Hepatic stellate cell (primary cell): ENCODE measurements at places on chromosomes 11 and 22.

DNA sequence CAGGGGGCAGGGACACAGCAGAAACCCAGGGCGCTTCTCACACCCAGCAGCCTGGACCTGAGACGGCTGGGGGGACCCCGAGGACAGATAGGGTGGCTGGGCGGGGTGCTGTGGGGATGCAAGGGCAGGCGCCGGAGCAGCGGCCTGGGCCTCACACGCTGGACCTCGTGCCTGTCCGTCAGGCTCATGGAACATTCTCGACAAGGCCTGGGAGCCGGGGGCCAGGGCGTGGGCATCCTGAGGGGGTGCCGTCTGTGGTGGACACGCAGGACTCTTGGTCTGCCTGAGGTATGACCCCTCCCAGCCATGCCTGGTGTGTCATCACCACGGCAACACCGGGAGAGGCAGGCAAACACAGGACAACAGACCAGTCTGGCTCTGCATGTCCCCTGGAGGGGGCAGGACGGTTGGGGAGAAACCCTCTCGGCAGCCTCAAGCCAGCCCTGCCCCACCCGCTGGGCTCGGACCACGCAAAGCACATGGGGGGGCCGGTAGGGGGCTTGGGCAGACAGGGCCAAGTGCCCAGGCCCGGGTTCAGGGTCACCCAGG is 21.4 kb downstream of the MRPL23 start:
- DNase-seq = no peak

DNA sequence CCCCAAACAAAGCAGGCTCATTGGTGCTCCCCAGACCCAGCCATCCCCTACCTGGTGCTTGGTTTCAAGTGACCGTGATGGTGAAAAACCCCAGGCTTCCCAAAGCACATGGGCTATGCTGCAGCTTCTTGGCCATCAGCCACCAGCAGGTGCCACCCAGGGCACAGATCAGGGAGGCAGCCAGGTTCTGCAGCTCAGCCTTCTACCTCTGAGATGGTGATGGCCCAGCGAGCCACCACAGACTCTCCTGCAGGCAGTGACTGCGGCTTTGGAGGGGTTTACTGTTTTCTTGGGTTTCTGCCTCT is 70.0 kb upstream of the ALX4 start:
- no peak for DNase-seq

DNA sequence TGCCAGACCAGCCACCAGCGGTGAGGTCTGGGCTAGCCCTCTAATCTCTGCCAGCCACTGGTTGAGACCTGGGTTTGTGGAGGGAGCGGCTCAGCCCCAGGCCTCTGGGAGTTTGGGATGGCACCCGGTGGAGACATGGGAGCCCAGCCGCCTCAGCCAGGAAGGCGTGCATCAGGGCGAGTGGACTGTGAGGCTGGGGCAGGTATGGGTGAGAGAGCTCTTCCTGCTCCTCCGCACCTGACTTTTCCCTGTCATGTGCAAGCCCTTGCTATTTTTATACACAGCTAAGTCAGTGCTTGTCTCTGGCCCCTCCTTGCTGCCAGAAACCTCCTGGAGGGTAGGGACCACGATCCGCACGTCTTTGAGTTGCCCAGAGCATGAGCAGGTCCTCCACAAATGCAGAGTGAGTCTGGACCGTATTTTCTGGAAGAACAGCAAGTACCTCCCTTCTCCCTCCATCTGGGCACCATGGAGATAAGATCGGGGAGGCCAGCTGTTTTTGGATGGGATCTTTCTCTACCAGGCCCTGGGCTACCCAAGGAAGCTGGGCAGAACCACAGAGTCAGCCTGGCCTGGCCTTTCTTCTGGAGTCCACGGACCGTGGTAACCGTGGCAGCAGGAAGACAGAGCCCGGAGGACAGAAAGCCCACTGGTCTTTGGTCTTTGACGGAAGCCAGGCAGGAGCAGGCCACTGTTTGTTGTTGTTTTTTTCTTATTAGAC is 53.3 kb downstream of the IGLL1 start:
- DNase-seq = no peak

DNA sequence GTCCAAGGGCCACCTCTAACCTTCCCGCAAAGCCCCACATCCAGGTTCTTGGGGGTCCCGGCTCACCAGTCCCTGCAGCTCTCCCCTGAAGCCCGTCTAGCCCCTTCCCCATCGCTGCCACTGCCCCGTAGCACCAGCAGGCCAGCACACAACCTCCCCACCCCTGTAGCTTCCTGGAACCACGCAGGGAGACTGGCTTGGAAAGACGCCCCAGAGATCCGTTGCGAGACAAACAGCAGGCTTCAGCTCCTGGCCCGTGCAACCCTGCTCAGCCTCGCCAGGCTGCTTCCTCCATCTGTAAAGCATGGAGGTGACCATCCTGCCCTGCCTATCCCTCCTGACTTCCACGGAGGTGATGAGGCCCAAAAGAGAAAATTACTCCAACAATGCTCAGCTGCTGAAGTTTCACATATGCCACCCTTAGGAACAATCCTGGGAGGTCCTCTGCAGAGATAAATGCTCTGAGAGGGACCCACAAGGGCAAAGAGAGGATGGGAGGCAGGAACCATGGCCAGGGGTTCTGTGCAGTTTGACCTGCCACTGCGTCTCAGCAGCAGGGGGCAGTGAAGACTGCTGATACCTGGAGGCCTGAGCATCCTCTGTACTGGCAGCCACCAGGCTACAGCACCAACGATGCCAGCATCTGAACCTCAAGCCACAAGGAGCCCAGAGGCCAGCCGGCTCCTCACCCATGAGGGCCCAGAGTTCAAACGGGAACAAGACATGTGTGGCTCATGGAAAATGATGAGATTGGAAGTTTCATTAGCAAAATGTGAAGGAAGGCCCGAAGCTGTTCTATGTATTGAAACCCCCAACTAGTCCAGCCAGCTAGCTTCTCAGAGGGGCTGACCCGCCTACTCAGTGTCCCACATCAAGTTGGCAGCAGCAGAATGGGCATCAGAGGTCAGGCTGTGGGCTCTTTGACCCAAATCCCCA is 16.1 kb downstream of the DGCR2 start:
- no peak for DNase-seq

- DNase-seq = no peak
Measured at GRCh38 chr11:16786131-16786530, 47.7 kb downstream of the C11orf58 start.

DNA sequence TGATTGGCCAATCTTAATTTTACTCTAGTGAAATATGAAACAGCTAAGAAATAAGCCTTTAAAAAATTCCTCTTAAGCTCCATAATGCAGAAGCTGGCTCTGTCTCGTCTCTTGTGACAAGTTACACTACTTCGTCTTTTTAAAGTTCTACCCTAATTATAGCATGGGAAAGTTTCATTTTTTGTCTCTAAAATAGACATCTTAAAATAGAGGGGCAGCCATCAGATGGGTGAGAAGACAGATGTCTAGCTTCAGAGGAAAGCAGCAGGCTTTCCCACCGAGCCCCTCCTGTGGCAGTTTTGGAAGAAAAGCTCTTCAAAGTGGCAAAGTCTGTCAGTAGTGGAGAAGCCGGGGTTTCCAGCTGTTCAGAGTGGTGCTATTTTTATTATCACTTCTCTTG is 39.5 kb downstream of the XRRA1 start:
- DNase-seq = no peak

DNA sequence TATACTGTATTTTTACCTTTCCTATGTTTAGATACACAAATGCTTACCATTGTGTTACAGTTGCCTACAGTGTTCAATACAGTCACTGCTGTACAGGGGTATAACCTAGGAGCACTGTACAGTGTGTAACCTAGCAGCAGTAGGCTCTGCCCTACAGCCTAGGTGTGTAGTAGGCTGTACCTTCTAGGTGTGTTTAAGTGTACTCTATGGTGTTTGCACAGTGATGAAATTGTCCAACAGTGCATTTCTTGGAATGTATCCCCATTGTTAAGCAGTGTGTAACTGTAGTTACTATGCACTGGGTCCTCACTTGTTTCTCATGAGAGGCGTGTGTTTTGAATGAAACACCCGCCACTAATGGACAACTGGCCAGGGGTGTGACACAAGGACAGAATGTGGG is 269.0 kb downstream of the OPCML start:
- no peak for DNase-seq

DNA sequence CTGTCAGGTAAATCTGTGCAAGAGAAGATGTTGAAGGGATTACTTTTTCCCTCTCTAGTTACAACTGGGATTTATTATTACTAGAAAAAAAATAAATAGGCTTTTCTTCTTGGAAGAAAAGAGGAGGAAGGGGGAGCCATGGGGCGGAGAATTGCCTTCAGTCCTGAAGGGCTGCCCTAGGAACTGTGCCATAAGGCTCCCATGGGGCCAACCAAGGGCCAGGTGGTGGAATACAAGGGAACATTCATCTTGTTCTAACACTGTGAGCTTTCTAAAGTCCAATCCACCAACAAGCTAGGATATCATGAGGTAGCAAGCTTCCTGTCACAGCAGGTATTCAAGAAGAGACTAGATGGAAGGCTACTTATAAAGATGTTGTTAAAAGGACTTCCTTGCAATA is 24.8 kb upstream of the NRIP3 start:
- no peak for DNase-seq

DNA sequence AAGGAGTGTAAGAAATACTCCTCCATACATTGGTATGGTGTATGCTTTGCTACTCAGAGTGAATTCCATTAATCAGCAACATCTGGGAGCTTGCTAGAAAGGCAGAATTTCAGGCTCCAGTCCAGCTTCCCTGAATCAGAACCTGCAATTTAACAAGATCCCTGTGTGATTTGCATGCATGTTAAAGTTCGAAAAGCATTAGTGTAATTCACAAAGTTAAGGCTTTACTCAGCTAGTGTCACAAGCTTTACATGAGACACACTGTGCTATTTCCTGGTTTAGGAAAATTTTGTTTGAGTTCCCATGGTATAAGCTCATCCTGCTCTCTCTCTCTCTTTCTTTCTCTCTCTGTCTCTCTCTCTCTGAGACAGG is 37.0 kb upstream of the HEPHL1 start:
- no peak for DNase-seq

DNA sequence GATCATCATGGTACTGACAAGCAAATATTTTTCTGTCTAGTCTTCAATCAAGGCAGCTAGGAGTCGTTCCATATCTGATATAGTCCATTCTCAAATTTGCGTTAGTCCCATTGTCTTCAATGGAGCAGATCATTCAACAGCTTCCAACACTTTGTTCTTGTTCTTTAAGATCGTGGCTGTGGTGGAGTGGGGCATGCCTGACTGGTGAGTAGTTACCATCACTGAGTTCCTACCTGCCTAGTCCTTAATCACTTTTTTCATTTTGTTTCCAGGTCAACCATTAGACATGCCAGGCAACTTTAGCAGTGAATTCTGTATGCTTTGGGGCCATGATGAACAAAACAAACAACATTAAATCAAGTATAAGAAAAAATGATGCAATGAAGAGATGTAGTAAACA is 693.1 kb upstream of the KIRREL3 start:
- no peak for DNase-seq

DNA sequence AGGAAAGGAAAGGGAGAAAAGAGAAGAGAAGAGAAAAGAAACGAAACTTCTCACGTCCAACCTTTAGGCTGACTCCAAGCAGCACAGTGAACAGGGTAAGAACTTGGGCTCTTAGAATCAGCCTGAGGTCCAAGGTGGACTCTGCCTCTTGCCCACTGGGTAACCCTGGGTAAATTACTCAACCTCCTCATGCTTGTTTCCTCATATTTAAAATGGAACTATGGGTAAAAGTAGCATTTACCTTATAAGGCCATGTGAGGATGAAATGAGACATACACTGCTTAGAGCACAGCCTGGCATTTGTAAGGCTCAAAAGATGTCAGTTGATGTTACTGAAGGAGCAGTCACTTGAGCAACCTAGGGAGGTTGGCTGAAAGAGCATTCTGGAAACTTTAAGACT is 107.9 kb downstream of the C11orf58 start:
- DNase-seq = no peak

DNA sequence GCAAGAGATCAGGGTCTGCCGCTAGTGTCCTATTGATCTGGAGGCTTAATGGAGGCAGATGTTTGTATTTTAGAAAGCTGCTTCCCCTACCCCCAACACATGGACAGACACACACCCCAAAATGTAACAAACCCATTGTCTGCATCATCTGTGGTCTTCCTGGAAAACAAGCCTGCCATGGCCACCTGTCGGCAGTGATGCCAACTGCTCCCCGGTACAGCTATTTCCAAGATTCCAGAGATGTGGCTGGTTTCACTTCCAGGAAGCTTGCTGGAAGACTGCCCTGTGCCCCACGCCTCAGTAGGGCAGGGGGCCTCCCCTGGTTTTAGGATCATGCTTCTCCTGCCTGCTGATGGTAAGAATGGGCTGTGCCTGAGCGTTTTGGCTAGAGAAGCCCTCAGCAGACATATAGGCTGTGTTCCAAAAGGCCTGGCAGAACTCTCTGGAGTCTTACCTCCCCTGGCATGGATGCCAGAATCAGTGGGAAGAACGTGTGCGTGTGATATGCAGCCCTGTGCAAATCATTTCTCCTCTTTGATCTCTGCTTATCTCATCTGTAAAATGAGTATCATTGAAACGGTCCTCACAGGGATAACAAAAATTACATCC is 108.6 kb downstream of the FBXO7 start:
- no peak for DNase-seq

- DNase-seq = no peak
Measured at GRCh38 chr11:96094156-96094555, 170.2 kb upstream of the MTMR2 start.

GRCh38 chr11:86383041-86383955 is 8.6 kb downstream of the CCDC81 start:
- DNase-seq = no peak

GRCh38 chr11:122954455-122954854 is 27.2 kb downstream of the BSX start:
- no peak for DNase-seq

GRCh38 chr11:61872935-61873565 is 18.3 kb downstream of the FADS3 start:
- DNase-seq = no peak

DNA sequence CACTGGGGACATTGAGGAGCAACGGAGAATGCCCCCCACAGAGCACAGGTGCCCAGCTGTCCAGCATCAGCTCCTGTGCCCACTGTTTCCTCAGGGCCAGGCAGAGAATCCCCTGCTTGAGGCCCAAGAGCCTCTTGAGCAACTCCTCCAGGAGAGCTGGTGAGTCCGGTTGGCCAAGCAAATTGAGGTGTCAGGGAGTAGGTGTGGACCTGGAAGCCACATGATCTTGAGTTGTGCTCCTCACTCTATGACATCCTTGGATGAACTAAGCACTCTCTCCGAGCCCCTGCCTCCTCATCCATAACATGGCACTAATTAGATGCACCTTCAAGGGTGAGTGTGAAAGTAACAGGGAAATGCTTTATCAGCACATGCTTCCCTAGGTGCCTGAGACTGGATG is 121.3 kb downstream of the DBX1 start:
- DNase-seq = no peak

GRCh38 chr11:133950874-133951326 is 5.9 kb downstream of the IGSF9B start:
- no peak for DNase-seq

DNA sequence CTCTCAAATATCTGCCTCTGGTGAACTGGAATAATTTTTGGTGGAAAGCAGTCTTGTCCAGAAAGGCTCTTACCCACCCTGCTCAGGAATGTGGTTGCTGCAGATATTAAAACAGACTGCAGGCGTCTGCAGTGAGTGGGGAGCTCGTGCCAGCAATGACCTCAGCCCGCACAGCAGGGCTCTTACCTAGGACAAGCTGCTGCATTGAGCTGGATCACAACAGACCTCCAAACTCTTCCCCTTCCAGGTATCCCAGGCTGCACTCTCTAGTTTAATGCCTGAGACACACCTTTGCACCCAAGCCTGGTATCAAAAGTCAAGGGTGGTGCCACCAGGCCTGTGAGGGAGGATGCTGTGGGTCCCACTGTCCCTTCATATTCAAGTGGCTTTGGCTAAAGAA is 69.7 kb upstream of the CDON start:
- DNase-seq = no peak
